ENCODE measurements at places on chromosomes 11 and 22. TPM values are rescaled to one million over a fixed set of nuclear protein-coding genes. Genes with fewer than 3 reads are reported as not detected.

DNA sequence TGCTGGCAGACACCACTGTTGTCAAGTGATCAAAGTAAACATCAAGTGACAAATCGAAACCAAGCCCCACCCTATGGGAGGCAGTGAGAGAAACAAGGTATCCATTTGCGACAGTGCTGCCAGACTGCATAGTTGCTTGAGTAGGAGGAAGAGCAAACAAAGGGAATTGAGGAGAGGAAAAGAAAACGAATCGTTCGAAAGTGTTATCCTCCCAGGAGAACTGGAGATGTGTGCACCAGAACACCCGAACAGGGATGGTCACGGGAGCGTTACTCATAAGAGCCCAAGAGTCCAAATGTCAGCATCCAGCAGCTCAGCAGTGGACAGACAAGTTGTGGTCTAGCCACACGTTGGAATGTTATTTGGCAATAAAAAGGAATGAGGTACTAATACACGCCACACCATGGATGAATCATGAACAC is 58.4 kb upstream of the NUP50 start:
- no peak overlapping the region for H3K4me3 ChIP-seq
- H3K36me3 ChIP-seq = no peaks in the 10 kb centered on the region
- DNase-seq = no peak
- no peaks in the 10 kb centered on the region for H3K4me1 ChIP-seq
- H3K27me3 ChIP-seq = peaks cover 8% of the 10 kb centered on the region

DNA sequence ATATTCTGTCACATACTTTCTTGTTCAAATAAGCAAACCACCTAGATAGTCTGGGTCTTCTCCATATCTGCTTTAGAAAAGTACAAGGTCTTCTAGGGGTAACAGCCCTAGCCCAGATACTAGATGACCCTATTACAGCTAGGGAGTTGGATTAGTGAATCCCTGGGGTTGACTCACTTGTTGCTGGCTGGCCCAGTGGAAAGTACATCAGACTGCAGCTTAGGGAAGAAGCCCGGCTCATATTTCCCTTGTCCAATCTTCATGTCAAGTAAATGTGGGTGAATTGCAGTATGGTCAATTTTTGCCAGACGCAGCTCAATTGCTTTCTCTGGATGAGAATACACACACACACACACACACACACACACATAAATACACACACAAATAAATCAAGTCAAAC is 79.1 kb upstream of the SCUBE2 start:
- no peak for DNase-seq
- H3K27ac ChIP-seq = no peak overlapping the region
- H3K4me3 ChIP-seq = no peak overlapping the region
- H3K4me1 ChIP-seq = no peaks in the 10 kb centered on the region

DNA sequence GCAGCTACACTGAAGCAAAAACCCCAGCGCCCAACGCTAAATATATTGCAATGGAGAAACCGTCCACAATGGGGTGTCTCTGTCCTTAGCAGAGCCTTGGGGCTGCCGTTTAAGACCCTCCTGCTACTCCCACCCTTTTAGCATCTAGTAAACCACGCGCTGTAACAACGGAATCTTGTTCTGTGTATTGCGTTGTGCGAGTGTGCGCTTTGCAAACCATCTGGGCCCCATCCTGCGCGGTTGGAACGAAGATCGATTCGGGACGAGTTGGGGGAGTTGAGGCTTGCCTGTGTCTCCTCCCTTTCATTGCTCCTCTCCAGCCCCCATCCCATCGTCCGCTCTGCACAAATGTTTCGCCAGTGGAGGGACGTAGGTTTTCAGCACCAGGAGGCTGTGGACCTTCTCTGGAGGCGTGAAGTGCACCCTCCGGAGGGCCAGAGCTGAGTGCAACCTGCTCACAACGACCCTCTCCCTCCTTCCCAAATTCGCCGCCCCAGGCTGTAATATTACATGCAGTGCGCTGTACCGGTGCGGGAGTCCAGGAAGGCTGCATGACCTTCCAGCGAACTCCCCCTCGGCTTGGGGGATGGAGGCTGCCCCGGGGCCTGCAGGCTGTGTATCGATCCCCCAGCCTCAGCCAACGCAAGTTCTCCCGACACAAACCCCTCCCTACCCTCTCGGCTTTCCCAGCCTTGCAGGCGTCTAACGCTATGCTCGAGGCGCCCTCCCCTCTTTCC is 1.6 kb upstream of the KMT2A start:
- no peaks in the 10 kb centered on the region for H3K27me3 ChIP-seq
- peak overlapping the region; percentile 92 for H3K4me3 ChIP-seq
- no peaks in the 10 kb centered on the region for H3K36me3 ChIP-seq
- H3K4me1 ChIP-seq = peaks cover 39% of the 10 kb centered on the region
- DNase-seq = no peak

Gene SMIM35
- not detected for total RNA-seq

Gene TSGA10IP
- not detected for total RNA-seq

Gene OR2D2
- not detected for total RNA-seq

Gene MCHR1
- total RNA-seq = 2.1 TPM

Gene APOBEC3G
- 7.9 TPM for total RNA-seq

Gene ZNF214
- total RNA-seq = 2.1 TPM

Data from esophagus muscularis mucosa (tissue), 4 donors.